ENCODE measurements at places on chromosomes 7 and 10.

- DNase-seq, result peak; percentile 48
Measured at GRCh38 chr10:69901628-69902505, 100.2 kb downstream of the COL13A1 start.

DNA sequence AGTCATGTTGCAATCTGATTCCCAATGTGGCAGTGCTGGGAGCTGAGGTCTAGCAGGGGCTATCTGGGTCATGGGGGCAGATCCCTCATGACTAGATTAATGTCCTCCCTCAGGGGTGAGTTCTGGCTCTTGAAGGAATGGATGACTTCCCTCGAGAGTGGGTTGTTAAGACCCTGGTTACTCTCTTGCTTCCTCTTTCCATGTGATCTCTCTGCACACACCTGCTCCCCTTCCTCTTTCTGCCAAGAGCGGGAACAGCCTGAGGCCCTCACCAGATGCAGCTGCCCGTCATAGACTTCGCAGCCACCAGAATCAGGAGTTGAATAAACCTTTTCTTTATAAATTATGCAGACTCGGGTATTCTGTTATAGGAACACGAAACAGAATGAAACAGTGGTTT lies 37.8 kb downstream of the SFMBT2 start:
- no peak for DNase-seq

- no peak for DNase-seq
Measured at GRCh38 chr7:79282070-79282694, 171.3 kb downstream of the MAGI2 start.

DNA sequence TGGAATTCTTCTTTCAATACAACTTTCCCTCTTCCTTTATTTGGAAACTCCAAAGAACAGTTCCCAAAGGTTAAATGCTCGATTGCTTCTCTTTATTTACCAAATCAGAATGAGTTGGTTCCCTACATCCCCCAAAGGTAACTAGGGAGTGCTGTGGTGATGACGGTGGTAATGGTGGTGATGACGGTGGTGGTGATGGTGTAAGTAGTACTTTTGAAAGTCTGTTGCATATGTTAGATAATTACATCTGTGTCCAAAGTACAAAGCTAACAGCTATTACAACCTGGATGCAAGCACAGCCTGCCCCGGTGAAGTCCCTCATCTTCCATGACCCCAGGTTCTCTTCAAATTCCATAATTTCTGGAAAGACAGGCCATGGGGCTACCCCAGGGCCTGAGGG lies 115.1 kb downstream of the TNS3 start:
- no peak for DNase-seq

- no peak for DNase-seq
Measured at GRCh38 chr10:100470367-100470766, 7.6 kb downstream of the WNT8B start.

GRCh38 chr10:85651497-85651882 lies 715.1 kb downstream of the GRID1 start:
- no peak for DNase-seq

GRCh38 chr10:35644050-35644950 lies 2.2 kb upstream of the FZD8 start:
- no peak for DNase-seq

- DNase-seq, result no peak
Measured at GRCh38 chr10:49349390-49349789, 46.5 kb downstream of the DRGX start.

GRCh38 chr10:32318476-32318896 lies 28.5 kb downstream of the EPC1 start:
- no peak for DNase-seq

GRCh38 chr7:121945480-121946236 lies 72.7 kb downstream of the PTPRZ1 start:
- no peak for DNase-seq

DNA sequence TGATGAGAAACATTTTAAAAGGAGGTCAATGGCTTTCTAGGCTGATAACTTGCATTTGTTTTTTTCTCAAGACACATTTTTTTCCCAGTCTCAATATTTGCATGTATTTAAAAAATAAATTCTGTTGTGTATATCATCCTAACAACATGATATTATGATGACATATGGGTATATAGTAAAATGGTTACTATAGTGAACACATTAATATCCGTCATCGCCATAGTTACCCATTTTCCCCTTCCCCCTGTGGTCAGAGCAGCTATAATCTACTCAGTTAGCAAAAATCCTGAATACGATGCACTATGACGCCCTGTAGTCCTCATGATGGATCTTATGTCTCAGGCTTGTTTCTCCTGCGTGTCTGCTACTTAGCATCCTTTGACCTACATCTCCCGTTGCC lies 60.9 kb upstream of the ZPBP start:
- no peak for DNase-seq

DNA sequence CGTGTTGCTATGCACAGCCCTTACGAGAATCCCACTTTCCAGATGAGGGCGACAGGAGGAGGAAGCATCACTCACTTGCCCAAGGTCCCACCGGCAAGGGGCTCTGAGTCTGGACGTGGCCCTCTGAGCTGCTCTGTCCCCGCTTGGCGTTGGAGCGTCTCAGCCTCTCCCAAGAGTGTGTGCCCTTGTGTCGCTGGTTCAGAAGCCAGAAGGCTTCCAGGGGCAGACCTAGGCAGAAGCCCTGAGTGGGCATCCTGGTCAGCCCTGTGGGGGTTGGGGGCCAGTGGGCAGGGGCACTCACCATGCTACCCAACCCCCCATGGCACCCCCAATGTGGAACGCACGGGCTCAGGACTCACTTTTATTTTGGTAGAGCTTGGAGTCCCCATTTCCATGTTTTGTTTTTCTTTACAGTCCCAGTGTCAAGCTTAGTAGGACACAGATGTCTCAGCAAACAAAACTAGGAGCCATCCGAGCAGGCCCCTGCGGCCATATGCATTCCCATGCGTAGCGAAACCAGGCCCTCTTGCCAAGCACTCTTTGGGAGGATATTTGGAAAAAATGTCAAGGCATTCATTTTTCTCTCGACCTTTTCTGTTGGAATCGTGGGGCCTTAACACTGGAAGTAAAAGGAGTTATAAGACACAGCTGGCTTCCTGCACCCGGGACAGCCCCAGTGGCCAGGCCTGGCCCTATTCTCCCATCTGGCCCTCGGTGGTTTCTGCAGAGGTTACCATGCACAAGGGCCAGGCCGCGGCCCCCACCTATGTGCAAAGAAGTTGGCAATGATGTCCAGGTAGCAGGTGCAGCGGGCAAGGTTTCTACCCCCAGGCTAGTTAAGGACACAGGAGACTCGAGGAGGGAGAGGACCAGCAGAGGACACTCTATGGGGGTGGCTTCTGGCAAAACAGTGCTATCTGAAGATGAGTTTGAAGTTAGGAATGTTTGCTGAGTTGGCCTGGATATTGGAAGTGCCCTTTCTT lies 97.0 kb downstream of the LHPP start:
- no peak for DNase-seq

DNA sequence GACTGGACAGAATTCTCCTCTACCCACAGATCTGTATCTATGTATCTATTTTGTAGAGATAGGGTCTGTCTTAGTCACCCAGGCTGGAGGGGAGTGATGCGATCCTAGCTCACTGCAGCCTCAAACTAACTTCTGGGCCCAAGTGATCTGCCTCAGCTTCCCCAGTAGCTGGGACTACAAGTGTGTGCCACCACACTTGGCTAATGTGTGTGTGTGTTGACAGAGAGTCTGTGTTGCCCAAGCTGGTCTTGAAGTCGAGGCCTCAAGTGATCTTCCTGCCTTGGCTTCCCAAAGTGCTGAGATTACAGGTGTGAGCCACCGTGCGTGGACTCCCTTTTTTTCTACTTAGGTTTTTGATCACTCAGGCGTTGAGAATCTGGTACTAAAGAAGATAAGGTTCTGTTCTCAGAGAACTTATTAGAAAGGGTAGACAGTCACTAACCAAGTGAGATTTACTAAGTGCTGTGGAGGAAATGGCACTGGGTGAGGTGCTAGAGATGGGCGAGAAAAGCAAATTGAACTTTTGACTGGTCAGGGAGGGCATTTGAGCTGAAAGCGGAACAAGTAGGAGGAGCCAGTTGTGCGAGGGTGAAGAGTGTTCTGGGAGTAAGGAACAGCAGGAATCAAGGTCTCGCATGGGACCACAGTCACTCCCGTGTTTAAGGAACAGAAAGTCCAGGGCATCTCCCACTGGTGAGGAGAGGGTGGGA lies 18.0 kb downstream of the NDUFB2 start:
- DNase-seq, result no peak

DNA sequence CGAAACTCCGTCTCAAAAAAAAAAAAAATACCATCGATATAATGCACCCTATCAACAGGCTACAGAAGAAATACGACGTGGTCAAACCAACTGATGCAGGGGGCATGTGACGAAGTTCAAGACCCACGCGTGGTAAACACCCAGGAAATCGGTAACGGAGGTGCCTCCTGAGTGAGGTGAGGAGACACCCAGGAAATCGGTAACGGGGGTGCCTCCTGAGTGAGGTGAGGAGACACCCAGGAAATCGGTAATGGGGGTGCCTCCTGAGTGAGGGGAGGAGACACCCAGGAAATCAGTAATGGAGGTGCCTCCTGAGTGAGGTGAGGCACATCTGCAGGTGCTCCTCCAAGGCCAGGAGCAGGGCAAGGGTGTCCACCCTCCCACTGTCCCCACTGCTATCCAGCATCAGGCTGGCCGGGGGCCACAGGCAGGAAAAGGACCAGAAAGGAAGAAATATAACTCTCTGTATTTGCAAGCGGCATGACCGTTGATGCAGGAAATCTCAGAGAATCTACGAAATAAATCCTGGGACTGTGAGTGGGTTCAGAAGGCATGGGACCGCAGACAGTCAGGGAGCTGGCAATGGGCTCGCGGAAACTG lies 10.7 kb upstream of the GPR146 start:
- no peak for DNase-seq

DNA sequence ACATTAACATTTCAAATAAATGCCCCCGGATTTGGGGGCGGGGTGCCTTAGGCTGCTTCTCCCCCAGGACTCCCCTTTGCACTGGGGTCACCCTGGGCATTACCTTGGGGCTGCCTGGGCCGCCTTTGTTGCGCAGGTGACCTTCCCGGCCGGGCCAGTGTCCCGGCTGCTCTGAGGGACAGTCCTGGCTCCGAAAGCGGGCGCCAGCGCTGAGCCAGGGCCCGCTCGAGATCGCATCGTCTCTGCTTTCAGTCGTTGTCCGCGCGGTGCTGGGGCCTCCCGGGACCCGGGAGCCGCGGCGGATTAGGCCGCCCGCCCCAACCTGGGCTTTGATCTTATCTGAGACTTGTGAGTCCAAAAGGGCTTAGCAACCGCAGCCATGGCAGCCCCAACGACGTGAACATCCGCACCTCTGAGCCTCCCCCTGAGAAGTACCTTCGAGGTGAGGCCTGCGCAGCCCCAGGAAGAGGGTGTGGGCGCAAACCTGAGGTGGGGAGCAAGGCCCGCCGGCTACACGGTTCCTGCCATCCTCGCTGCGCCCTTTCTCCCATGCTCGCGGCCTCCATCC lies 14.8 kb upstream of the WAPL start:
- peak; percentile 61 for DNase-seq

DNA sequence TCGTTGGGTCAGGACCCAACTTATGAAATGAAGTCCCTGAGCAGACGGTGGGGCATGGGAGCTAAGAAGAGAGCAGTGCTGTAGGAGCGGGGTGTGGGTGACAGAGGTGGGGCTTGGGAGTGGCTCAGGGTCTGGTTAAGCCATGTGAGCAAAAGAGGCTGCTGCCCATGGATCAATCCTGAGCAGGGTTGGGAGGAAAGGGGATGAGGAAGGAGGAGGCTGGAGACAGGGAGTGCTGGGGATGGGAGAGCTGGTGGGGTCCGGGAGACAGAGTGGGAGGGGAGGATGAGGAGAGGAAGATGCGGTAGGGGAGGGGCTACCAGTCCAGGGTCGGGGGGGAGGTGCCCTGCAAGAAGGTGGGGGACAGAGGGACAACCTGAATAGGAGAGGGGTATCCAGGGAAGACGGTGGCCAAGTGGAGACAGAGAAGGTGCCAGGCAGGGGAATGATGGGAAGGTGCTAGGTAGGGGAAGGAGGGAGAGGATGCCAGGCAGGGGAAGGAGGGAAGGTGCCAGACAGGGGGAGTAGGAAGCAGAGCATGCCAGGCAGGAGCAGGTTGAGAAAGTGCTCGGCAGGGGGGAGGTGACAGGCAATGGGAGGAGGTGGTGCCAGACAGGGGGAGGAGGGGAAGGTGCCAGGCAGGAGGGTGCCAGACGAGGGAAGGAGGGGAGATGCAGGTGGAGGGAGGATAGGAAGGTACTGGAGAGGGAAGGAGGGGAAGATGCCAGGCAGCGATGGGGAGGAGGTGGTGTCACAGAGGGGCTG lies 27.5 kb upstream of the SMARCD3 start:
- DNase-seq, result no peak

DNA sequence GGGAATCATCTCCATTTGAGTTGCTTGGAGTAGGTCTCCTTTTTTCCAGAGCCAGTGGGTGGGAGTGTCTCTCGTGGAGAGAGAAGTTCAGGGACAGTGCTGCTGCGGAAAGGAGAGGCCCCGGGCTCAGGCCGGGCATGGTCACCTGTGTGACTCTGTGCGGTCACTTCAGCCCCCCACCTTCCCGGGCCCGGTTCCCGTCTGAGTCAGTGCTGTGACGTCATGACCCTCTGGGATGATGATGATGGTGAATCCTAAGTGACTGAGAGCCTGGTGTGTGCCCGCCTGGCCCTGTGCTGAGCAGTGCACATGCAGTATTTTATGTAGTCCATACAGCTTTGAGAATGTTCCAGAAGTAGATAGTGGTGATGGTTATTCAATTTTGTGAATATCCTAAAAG lies 32.6 kb upstream of the AP5Z1 start:
- no peak for DNase-seq

Data from activated T-cell treated with anti-CD3 and anti-CD28 coated beads, Interleukin-2, amount 50 U/mL, for 48 hours (primary cell).